Stimulated activated CD4-positive, alpha-beta T cell treated with anti-CD3 and anti-CD28 coated beads, Interleukin-1b, Interleukin-23, amount 100 ng/mL, for 48 hours (primary cell): ENCODE measurements at places on chromosomes 6 and 20.

- DNase-seq: no peak
These were observed 84.0 kb downstream of the DTNBP1 start for GRCh38 chr6:15578716-15579391.

DNA sequence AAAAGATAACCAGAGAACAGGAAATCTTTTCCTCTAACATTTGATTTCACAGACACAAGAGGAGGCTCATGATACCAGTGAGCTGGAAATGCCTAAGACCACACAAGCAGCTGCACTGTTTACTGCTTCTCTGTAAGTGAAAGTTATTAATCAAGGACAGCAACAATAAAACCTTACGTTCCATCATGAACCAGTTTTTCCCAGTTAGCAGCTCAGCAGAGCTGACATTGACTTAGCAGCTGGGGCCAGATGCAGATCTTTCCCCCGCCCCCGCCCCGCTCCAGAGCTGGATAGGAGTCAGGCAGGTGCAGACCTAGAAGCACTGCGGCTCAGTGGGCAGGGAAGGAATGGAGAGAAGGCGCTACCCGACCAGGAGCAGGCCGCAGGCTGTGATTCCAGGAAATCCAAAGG is 275.2 kb downstream of the GMDS start:
- no peak for DNase-seq

DNA sequence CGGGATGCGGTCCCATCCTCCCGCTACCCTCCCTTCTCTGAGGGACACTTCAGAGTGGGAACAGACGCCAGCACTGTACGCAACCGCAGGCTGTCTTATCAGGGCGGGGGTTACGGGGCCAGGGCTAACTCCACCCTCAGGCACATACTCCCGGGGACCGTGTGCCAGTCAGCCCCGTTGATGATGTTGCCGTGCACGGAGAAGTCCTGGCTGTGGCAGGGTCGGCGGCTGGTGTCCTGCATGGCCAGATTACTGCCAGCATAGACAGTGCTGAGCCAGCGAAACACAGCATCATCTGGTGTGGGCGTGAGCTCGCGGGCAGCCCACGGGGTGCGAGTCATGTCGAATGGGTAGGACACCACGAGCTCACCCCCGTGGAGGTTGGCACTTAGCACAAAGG is 5.0 kb downstream of the CPXM1 start:
- DNase-seq: no peak

GRCh38 chr6:25137916-25138232 is 141.3 kb upstream of the CARMIL1 start:
- peak; percentile 65 for DNase-seq

DNA sequence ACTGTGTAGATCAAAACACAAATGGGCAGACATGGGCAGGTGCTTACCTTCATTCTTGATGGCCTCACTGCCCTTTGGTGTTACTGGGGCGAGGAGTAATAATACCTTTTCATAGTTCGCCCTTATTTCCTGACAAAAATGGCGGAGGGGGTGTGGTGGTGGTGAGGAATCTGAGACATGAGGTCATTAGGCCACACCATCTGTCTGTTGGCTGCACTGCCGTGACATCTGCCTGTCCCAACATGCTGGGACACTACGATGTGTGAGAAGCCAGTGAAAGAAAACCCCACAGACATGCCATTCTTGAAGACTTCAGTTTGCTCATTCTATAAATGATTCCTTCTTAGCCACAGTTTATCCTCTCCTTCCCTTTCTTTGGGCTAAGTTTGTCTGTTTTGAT is 13.4 kb upstream of the MAPRE1 start:
- DNase-seq: no peak

DNA sequence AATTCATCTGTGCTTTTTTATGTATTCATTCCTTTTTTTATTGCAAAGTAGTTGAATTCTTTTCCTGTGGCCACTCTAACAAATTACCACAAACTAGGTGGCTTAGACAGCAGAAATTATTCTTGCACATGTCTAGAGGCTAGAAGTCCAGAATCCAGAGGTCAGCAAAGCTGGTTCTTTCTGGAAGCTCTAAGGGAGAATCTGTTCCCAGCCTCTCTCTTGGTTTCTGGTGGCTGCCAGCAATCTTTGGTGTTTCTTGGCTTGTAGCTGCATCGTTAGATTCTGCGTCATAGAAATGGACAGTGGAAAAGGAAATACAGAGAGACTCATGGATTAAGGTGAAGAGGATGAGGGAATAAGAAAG is 39.3 kb downstream of the GSTA2 start:
- no peak for DNase-seq

DNA sequence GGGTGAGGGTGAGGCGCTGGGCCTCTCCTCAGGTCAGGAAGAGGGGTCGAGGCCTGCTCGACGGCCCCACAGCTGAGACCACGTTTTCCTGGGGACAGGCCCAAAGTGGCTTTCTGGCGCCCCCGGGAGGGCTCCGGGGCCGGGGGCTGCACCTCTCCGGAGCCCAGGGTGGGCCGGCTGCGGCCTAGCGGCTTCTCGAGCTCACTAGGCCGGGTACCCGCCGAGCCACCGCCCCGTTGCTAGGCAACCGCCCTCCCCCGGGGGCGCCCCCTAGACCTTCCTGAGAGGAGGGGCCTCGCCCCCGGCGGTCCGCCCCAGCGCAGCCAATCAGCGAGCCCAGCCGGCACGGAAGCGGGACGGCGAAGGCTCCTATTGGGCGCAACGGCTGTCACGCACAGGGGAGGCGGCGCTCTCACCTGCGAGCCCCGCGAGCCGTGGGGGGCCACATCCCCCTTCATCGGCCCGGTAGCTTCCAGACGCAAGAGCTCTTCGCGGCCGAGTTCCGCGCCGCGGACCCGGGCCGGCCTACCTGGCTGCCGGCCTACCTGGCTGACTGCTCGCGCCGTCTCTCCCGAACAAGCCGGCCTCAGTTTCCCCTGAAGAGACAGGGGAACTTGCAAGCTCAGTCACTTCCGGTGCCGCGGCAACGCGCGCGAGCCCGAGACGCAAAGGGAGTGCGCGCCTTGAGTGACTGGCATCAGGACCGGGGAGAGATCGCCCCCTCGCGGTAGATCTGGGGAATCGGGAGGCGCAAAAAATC is 831 bp upstream of the BCL2L1 start:
- DNase-seq: peak; percentile 98

DNA sequence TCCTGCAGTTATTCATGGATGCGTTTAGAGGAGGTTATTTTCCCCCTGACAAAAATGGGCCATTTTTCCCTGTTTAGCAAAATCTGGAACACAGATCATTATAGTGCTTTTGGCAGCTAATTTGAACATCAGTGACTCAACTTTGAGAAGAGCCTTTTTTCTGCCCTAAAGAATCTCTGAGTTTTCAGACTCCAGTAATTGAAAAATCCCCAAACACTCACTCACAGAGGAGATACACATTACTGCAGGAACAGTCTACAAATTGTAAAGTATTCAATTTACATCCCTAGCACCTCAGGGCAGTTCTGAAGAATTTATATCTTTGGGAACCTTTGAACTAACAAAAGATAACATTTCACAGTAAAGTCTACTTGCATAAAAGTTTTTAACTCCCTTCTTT is 966.6 kb upstream of the SLC35B3 start:
- no peak for DNase-seq

DNA sequence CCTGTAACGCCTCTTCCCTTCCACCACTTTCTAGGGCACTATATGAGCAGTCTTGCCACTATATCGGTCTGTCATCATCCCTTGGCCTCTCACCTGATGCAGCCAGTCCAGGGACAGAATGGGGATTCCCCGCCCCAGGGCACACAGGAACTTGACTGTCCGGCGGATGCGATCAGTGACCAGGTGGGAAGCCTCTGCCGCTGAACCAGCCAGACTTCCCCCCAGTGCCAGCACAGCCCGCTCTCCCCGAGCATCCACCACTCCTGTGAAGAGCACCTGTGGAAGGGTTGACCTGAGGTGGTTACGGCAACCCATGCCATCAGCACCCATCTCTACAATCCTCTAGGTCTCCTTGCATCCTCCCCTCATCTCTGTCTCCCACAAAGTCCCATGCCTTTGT is 12.2 kb upstream of the NRM start:
- DNase-seq: no peak

DNA sequence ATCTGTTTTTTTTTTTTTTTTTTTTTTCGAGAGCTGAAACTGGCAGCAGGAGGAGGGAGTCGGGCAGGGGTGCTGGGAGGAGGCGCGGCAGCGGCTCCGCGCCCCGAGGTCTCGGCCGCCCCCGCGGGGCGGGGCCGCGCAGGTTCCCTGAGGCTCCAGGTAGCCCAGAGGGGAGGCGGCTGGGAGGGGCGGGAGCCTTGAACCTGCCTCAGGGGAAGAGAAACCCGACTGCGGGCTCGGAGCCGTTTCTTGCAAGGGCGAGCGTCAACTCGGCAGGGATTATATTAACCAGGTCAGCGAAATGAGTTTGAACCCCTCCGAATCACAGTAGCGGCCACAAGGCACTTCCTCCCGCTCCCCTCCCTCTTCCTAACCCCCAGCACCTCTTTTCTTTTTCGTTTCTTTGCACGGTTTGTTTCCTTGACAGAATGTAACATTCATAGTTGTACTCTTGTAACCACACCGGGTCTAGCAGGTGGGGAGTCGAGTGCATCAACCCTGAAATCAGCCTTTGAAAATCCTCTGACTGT is 2.0 kb downstream of the MYB start:
- DNase-seq: peak; percentile 83

DNA sequence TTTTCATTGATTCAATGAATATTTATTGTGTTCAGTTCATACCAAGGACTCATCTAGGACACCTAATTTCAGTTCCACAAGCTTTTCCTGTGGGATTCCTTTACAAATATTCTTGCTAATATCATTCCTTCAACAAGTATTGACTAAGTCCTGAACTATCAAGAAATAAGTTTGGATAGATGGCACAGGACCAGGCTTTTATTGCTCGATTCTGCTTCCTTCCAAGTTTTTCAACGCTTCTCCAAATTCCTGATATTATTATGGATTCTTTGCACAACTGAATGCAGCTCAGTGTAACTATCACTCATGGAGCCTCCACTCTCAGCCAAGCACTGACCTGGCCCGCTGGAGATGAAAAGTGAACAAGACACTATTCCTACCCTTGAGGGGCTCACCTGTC is 32.7 kb upstream of the COL21A1 start:
- DNase-seq: no peak

DNA sequence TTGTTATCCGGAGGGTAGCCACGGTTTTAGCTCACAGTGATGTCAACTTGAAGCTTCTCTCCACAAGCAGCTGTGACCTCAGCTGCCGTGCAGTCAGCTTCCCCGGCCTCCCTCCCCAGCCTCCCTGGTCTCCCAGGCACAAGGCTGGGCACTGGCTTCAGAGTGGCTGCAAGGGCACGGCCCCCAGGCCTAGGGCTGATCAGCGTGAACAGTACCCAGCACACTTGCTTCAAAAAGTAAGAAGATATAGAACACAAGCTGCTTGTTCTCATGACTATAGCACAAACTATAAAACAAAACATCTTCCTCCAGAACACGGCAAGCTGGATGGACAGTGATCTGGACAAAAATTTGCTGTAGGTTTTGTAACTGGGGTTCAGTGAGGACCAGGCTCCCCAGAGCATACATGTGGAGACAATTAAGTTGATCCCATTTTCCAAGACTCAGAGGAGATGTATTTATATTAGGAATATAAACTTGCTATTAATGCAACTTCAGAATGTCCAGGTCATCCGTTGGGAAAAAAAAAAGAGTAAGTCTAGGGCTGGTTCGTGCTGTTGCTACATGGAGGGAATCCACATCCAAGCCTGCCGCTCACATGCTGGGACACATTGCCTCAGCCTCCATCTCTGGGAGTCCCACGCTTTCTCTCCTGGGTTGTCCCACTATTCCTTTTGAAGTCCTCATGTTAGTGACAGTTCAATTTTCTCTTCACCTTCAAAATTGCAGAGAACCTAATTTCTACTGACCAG is 199.4 kb upstream of the THBS2 start:
- no peak for DNase-seq

GRCh38 chr6:111061508-111061907 is 25.8 kb upstream of the SLC16A10 start:
- no peak for DNase-seq

- no peak for DNase-seq
These were observed 64.0 kb downstream of the STXBP5 start for GRCh38 chr6:147268254-147268653.

DNA sequence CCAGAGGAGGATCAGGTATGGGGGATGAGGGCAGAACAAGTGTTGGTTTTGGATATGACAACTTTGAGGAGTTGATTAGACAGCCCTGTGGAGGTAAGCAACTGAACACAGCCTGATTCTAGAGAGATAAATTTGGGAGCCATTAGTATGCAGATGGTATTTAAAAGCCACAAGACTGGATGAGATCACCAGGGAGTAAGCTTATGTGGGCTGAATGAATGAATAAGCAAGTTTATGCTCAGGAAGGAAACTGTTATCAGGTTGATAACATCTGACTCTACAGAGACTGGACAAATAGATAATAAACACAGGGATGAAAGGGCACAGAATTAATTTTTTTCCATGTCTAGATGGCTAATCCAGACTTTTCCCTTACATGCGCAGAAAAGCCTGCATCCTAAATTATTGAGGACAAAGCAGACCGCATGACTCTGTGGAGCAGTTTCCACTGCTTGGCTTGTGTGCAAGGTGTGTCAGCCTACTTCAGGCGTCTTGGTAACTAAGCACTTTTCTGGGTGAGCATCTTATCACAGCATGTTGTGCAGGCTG is 150.6 kb downstream of the GJA10 start:
- DNase-seq: no peak

DNA sequence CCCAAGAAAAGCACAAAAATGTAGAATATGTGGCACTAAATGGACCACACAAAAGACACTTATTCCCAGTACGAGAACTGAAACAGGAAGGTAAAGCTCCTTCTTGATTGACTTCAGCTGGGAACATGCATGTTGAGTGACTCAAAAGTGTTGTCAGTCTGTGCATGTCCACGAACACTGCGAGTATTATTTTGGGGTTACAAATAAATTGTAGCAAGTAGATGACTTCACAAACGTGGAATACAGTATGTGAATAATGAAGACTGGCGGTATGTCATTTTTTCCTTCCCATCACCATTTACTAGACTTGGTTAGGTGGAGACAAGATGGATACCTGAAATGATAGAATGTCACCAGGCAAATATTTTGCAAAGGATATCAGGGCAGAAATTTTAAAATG is 45.4 kb downstream of the L3MBTL3 start:
- no peak for DNase-seq

- DNase-seq: peak; percentile 20
These were observed 28.1 kb upstream of the AKIRIN2 start for GRCh38 chr6:87729965-87730719.

GRCh38 chr6:92110403-92110802 is 1309.0 kb downstream of the EPHA7 start:
- no peak for DNase-seq

DNA sequence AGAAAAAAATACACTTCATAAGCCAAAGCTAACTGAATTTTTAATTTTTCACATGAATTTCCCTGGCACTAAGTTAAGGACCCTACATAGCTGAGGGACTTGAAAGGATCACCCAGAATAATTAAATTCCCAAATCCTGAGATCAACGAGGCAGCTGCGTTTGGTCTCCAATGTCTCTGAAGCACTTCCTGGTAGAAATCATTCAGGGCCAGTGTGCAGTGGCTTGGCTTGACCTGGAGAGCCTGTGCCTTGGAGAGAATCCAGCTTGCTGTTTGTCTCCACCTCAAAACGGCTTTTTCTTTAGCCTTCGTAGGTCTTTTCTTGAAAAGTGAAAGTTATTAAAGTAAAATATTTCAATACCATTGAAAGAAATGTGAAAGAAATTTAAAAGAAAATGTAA is 92.4 kb downstream of the SMOC2 start:
- no peak for DNase-seq

GRCh38 chr6:139653111-139653510 is 278.7 kb upstream of the CITED2 start:
- DNase-seq: no peak
